Mucosa of descending colon (tissue), 3 donors: ENCODE measurements at places on chromosomes 5 and 9. TPM values are rescaled to one million over a fixed set of nuclear protein-coding genes. Genes with fewer than 3 reads are reported as not detected.

DNA sequence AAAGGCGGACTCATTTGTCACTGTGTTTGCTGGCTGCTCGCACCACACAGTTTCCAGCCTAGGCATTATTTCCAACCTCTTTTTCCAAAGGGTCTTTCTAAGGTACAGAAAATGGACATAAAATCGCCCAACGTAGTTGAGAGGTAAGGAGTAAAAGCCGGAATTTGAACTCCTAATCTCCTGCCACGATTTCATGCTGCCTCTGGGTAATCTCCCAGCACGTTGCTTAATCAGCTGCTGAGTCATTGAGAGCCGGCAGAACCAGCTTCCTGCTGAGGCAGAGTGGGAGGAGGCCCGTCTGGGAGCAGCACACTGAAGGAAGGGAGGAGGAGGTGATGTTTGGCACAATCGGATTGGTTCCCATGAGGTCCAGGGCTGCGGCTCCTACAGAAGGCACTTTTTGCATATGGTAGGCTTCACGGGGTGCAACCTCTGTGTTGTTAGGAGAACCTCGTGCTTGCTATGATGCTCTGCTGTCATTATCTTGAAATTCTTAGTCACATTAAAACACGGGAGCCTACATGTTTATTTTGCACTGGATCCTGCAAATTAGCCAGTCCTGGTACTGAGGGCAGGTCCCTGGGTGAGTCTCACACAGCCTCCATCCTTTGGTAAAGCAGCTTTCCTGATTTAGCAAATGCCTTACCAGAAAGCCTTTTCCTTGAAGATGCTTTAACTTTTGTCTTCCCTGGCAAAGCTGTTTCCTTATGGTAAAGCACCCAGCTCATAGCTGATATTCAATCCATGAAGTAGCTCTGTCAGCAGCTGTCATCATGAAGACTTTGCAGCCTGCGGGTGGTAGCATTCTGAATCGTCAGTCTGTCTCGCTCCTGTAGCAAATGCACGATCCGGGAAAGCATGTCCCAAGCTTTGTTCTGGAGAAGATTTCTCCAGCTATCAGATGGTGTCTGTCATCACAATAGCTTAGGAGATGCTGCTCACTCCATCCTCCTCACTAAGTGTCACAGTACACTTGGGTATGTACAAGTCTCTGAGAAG lies 191.6 kb upstream of the MSX2 start:
- peak; percentile 56 for DNase-seq

- peak; percentile 63 for DNase-seq
Measured at GRCh38 chr5:77087484-77088261, 588 bp upstream of the ZBED3 start.

GRCh38 chr9:116350213-116350612 lies 196.6 kb downstream of the PAPPA start:
- no peak for DNase-seq

TMC1 gene
- 0.77 TPM for total RNA-seq

BHMT2 gene
- 0.49 TPM for total RNA-seq

CFAP77 gene
- total RNA-seq: not detected
